ENCODE measurements at places on chromosomes 16 and 17. TPM values are rescaled to one million over a fixed set of nuclear protein-coding genes. Genes with fewer than 3 reads are reported as not detected.

DNA sequence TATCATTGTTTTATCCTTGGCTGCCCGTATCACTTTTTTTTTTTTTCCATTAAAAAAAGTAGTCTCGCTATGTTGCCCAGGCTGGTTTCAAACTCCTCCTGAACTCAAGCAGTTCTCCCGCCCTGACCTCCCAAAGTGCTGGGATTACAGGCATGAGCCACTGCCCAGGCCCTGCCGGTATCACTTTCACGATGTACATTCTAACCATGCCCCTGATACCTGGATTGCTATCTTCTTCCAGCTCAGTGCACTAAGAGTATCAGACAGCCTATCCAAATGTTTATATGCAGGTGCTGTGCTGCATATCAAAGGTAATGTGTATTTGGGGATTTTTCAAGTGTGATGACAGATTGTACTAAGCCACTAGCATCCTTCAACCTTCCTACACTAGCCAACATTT, 14.2 kb downstream of the MOSMO start:
- no peaks in the 10 kb centered on the region for H3K27me3 ChIP-seq
- H3K27ac ChIP-seq = no peak overlapping the region
- no peak overlapping the region for H3K4me3 ChIP-seq
- H3K36me3 ChIP-seq = no peaks in the 10 kb centered on the region
- H3K4me1 ChIP-seq = peaks cover 30% of the 10 kb centered on the region
- DNase-seq = no peak

The PPM1D gene
- total RNA-seq = 13.1 TPM

The INPP5K gene
- 51.2 TPM for total RNA-seq

The WFDC1 gene
- total RNA-seq = not detected

DNA sequence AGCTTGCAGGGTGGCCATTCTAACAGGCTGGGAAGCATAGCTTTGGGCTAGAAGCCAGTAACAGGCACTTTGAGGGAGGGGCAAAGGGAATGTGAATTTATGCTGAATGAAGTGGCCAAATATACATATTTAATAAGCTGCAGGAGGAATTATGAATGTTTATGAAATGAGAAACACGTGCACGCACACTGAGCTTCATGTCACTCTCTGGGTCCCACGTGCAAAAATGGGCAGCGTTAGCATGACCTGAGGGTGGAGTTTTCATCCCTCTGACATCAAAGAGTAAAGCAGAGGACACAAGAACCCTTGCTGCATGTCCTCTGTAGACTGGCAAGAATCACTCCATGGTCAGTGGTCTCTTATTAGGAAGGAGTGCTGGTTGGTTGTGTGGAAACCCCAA, 337.0 kb downstream of the UTP18 start:
- no peak for DNase-seq
- peaks cover 2% of the 10 kb centered on the region for H3K36me3 ChIP-seq
- H3K4me3 ChIP-seq = no peak overlapping the region

- H3K27me3 ChIP-seq = peaks cover 36% of the 10 kb centered on the region
- no peak for DNase-seq
- H3K4me1 ChIP-seq = peaks cover 13% of the 10 kb centered on the region
- H3K27ac ChIP-seq = no peak overlapping the region
- H3K4me3 ChIP-seq = peak overlapping the region; percentile 20
These were observed 45.8 kb upstream of the ZCCHC14 start for GRCh38 chr16:87538594-87538993.

The ALDH3A1 gene
- not detected for total RNA-seq

The JPH3 gene
- total RNA-seq = 0.60 TPM

DNA sequence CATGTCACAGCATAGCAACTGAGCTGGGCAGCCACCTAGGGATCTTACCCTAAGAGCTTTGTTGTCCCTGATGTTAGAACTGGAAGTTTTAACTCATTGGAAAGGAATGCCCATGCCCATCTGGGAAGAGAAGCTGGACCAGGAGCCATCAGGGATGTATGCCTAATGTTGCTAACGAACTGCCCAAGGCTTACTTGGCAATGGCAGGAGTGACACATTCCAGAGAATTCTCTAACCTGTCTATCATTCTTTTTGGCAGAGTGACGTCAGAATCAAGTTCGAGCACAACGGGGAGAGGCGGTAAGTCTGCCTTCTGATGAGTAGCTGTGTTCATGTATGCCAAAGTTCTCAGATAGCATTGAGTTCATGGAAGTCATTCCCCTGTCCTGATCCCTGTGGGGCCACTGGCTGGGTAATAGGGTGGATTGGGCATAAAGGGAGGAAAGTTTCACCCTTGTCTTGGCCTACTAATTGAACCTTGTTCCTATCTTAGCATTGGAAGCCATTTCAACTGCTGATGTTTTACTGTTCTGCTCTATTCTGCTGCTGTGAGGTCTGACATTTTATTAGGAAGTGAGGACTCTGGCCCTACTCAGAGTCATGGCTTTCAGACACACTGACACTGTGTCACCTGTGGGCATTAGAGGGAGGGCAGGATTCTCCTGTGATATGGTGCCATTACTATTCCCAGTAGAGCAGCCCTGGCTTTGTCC, 23.7 kb downstream of the MAP3K3 start:
- DNase-seq = no peak
- no peak overlapping the region for H3K4me3 ChIP-seq
- H3K36me3 ChIP-seq = no peaks in the 10 kb centered on the region
- H3K4me1 ChIP-seq = peaks cover 12% of the 10 kb centered on the region
- no peak overlapping the region for H3K27ac ChIP-seq

The CDH11 gene
- total RNA-seq = not detected

DNA sequence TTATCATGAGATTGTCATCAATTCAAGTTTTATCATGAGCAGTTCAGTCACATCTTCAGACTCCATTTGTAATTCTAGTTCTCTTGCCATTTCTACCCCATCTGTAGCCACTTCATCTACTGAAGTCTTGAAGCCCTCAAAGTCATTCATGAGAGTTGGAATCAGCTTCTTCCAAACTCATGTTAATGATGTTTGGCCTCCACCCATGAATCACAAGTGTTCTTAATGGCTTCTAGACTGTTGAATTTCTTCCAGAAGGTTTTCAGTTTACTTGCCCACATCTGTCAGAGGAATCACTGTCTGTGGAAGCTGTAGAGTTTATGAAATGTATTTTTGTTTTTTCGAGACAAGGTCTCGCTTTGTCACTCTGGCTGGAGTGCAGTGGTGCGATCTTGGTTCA, 16.0 kb downstream of the NSRP1 start:
- no peaks in the 10 kb centered on the region for H3K27me3 ChIP-seq
- H3K27ac ChIP-seq = no peak overlapping the region
- DNase-seq = no peak

DNA sequence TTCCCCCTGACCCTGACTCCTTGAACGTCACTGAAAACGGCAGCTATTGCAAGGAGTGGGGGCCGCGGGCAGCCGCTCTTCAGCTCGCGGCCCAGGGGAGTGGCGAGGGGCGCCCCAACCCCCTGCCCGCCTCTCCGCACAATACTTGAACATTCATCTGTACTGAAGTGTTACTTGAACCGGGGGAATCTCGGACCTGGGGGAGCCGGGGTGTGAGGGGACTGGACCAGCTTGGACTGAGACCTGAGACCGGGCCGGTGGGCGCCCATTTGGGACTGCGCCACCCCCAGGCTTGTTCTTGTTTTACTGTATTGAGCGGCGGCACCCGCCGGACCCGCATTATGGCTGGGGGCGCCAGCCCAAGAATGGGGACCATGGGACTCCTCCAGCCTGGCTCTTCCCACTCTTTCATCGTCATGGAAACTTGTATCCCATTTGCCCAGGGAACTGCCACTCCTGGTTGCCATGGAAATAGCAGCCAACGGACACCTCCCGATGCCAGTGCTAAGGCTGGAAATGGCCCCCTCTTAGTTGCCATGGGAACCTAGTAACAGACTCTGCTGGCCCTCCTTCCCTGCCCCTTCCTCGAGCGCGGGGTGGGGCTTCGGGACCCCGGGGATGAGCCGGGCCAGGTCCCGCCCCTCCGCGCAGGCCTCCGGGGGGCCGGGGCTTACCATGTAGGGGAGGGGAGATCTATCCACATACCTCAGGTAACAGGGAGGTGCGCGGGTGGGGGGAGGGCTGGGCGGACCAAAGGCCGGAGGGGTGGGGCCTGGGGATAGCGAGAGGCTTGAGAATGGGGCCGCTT, 805 bp upstream of the ORAI3 start:
- peak overlapping the region; percentile 93 for H3K4me3 ChIP-seq
- no peaks in the 10 kb centered on the region for H3K27me3 ChIP-seq
- H3K36me3 ChIP-seq = no peaks in the 10 kb centered on the region
- peaks cover 15% of the 10 kb centered on the region for H3K4me1 ChIP-seq
- H3K27ac ChIP-seq = no peak overlapping the region

GRCh38 chr17:39062846-39063680, 88.4 kb downstream of the PLXDC1 start:
- H3K27me3 ChIP-seq = no peaks in the 10 kb centered on the region
- no peaks in the 10 kb centered on the region for H3K36me3 ChIP-seq
- H3K4me3 ChIP-seq = no peak overlapping the region
- H3K27ac ChIP-seq = no peak overlapping the region
- DNase-seq = no peak

The ERN2 gene
- not detected for total RNA-seq

DNA sequence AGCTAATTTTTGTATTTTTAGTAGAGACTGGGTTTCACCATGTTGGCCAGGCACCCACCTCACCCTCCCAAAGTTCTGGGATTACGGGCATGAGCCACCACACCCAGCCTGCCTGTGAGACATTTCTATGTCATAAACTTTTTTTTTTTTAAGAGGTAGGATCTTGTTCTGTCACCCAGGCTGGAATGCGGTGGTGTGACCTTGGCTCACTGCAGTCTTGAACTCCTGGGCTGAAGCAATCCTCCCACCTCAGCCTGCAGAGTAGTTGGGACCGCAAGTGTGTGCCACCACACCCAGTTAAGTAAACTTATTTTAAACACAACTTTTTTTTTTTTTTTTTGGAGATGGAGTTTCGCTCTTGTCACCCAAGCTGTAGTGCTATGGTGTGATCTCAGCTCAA, 47.2 kb downstream of the SCNN1G start:
- H3K4me3 ChIP-seq = no peak overlapping the region
- DNase-seq = no peak
- H3K27ac ChIP-seq = no peak overlapping the region
- H3K36me3 ChIP-seq = no peaks in the 10 kb centered on the region

DNA sequence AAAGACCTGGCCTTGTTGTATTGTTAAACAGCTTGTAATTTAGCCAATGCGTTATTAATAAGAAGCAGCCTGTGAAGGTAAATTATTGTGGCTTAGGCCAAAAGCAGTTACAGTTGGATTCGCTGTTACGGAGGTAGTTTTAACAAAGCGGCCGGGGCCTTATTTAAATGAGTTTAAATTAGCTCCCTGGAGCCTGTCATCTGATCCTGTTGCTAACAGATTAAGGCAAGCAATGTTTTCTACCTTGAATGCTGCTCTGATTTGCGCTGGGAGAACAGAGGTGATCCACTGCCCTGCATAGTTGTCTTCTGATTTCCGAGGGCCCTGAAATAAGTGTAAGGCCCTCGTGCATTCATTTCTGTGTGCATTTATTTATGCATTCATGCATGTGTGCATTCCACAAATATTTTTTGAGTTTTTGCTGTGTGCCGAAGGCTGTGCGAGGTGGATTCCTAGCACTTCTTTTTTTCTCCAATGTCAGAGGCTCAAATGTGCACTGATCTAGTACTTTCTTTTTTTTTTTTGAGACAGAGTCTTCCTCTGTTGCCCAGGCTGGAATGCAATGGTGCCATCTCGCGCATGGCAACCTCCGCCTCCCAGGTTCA, 10.9 kb downstream of the SEC14L5 start:
- no peaks in the 10 kb centered on the region for H3K4me1 ChIP-seq
- H3K36me3 ChIP-seq = no peaks in the 10 kb centered on the region
- H3K27ac ChIP-seq = no peak overlapping the region

GRCh38 chr16:72927199-72928089, 120.5 kb downstream of the ZFHX3 start:
- H3K36me3 ChIP-seq = no peaks in the 10 kb centered on the region
- no peak for DNase-seq
- H3K4me1 ChIP-seq = no peaks in the 10 kb centered on the region
- no peak overlapping the region for H3K27ac ChIP-seq
- no peak overlapping the region for H3K4me3 ChIP-seq

DNA sequence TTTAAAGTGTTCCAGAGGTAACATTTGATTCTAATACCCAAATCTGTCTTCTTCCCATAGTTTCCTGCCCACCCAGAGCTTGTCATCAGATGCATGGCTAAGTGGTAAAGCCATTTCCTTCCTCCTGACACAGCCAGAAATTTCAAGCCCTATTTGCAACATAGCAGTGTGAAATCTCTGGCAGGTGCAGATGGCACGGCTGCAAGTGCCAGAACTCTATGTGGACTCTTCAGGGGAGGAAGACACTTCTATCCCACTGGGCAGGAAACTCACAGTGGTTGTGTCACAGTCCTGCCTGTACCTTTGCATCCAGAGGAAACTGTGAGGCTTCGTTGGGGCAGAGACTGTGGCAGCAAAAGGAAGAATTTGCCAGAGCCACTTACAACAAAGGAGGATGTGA, 13.2 kb downstream of the DYNLRB2 start:
- H3K4me1 ChIP-seq = peaks cover 8% of the 10 kb centered on the region
- H3K27me3 ChIP-seq = no peaks in the 10 kb centered on the region
- H3K27ac ChIP-seq = no peak overlapping the region
- H3K36me3 ChIP-seq = no peaks in the 10 kb centered on the region
- no peak for DNase-seq
- H3K4me3 ChIP-seq = no peak overlapping the region

The CDK5RAP3 gene
- 232 TPM for total RNA-seq

The TMEM238L gene
- not detected for total RNA-seq

The KRTAP9-8 gene
- not detected for total RNA-seq

The SLC13A2 gene
- not detected for total RNA-seq

- H3K27me3 ChIP-seq = no peaks in the 10 kb centered on the region
- DNase-seq = peak; percentile 26
- H3K27ac ChIP-seq = peak overlapping the region; percentile 80
- peaks cover 6% of the 10 kb centered on the region for H3K36me3 ChIP-seq
- peak overlapping the region; percentile 5 for H3K4me3 ChIP-seq
These were observed 56.9 kb upstream of the LGALS9 start for GRCh38 chr17:27573971-27574525.

The BIRC5 gene
- total RNA-seq = 78.9 TPM

- H3K4me3 ChIP-seq = no peak overlapping the region
- peaks cover 4% of the 10 kb centered on the region for H3K36me3 ChIP-seq
- peaks cover 16% of the 10 kb centered on the region for H3K27me3 ChIP-seq
- H3K4me1 ChIP-seq = no peaks in the 10 kb centered on the region
These were observed 299.1 kb upstream of the FOXF1 start for GRCh38 chr16:86211265-86211664.

Data from activated T-cell treated with anti-CD3 and anti-CD28 coated beads, Interleukin-2, amount 50 U/mL, for 72 hours (primary cell).